A549 treated with DMSO at 1 μM for 4 hours (cell line): ENCODE measurements at places on chromosomes 16 and 17. TPM values are rescaled to one million over a fixed set of nuclear protein-coding genes. Genes with fewer than 3 reads are reported as not detected.

CCL13 gene
- total RNA-seq = not detected in 5 replicates

ODAD4 gene
- total RNA-seq = 1.1 to 1.7 TPM (median 1.4 TPM) in 5 replicates

OR3A3 gene
- total RNA-seq = not detected in 5 replicates

KCNJ18 gene
- 0.05 TPM in 2 of 5 replicates, not detected in the others for total RNA-seq

VMO1 gene
- total RNA-seq = 0.47 to 1.5 TPM (median 1.3 TPM) in 4 of 5 replicates, not detected in the other

PYY gene
- 0.17 TPM in 1 of 5 replicates, not detected in the others for total RNA-seq

ASPA gene
- not detected in 5 replicates for total RNA-seq

SPATA22 gene
- not detected in 5 replicates for total RNA-seq

SAMD14 gene
- 0.24 to 0.51 TPM (median 0.38 TPM) in 5 replicates for total RNA-seq

TCAP gene
- 0.77 to 1.8 TPM (median 1.0 TPM) in 5 replicates for total RNA-seq

BCO1 gene
- total RNA-seq = 1.0 to 1.6 TPM (median 1.5 TPM) in 5 replicates
